ENCODE measurements at places on chromosomes 7 and 10.

DNA sequence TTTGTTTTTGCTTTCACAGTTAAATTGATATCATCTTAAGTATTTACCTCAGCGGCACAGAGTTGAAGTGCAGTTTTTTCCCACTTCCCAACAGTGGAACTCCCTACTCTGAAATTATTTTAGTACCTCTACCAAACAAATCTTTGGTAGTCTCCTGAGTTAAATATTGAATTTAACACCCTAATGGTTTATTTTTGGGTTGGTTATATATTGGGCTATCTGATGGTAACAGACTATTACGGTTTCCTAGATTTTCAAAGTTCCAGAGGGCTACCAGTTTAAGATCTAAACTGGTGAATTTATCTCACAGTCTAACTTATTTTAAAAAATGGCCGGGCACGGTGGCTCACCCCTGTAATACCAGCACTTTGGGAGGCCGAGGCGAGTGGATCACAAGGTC, 1.3 kb downstream of the ZNF277 start:
- no peak for DNase-seq

GRCh38 chr10:74863551-74863950, 37.2 kb downstream of the KAT6B start:
- no peak for DNase-seq

- no peak for DNase-seq
Measured at GRCh38 chr10:100148353-100149211, 37.2 kb downstream of the ERLIN1 start.

DNA sequence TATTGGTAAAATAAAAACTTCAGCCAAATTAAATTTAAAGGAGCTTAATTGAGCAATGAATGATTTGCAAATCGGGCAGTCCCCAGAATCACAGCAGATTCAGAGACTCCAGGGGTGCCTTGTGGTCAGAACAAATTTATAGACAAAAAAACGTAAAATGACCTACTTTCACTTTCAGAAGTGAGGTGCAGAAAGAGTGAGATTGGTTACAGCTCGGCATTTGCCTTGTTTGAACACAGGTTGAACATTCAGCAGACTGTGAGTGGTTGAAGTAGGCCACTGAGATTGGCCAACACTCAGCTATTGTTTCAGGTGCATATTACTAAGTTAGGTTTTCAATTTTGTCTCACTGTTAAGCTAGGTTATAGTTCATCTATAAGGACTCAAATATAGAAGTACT, 153.4 kb downstream of the BICC1 start:
- DNase-seq = no peak

GRCh38 chr7:69450456-69450855, 147.8 kb upstream of the AUTS2 start:
- DNase-seq = no peak

DNA sequence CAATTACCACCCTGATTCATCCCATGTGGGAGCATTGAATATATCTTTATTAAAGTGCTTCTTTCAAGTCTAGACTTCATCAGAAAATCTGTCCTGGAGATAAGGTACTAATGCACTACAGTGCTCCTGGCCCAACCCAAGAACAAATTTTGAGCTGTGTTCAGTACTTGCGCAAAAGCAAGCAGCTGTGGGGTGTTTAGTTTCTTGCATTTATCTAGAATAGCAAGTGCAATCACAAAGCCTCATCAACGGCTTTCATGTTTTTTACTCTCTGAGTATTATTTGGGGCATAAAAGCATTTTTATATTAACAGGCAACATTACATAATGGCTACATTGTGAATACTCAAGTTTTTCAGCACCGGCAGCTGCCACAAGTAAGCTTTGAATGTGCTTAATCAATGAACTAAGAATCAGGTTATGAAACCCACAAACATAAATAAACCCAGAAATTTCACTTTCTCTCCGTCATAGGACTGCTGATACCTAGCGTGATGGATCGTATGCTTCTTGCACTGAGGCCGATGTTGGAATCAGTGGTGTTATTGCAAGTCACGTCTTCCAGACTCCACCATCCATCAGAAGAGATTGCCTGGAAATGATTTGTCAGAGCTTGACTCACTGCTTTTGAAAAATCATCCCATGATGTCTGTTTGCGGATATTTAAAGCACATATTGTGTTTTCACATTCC, 113.1 kb downstream of the CTTNBP2 start:
- DNase-seq = no peak

GRCh38 chr7:45098983-45099839, 10.4 kb upstream of the NACAD start:
- no peak for DNase-seq

- DNase-seq = no peak
Measured at GRCh38 chr7:128007303-128007680, 23.9 kb downstream of the LRRC4 start.

- no peak for DNase-seq
Measured at GRCh38 chr10:70602665-70603448, at the start of gene PRF1. PRF1 (minus strand) TSS chr10:70602741; CDS start chr10:70600902, 1,839 bp downstream.

DNA sequence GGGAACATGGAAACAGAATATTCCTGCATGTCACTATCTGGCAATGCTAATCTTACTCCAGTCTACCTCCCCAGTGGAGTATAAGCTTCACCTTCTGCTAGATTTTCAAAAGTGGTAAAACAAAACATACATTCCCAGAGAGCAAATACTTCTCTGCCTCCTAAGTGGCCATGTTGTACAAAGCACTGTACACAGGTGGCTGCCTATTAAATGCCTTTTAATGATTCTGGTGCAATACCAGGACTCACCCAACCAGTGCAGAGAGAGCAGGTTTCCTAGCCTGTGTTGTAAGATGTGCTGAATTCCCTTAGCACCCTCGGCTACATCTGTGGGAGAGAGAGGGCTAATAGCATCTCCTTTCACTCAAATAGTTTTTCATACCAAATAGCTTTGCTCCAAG, 684.3 kb upstream of the NRP1 start:
- DNase-seq = no peak

DNA sequence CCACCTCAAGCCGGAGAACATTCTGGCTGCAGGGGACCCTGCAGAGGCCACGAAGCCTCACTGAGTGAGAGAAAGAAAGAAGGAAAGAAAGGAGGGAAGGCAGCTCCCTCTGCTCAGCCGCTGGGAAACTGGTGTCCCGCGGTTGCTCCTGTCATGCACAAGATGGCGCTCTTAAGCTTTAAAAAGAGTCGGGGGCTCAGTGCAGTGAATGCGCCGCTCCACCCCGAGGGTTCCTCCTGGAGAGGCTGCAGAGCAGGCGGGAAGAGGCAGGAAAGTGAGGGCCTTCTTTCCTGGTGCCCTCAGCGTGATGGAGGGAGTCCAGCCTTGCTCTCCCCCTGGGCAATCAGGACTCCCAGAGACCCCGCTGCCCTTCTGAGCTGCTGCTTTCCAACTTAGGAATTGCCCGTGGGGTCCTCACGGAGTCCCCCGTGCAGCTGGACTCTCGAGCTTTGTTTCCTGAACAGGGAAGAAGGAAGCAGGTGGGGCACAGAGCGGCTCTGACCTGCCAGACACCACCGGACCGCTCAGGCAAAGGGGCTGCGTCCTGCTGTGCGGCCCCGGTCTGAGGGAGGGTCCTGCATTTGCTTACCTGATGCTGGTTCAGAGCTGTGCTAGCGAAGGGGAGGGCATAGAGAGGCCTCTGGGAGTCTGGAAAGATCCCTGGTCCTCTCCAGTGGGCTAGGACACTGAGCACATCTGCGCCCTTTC, 141.9 kb upstream of the MKI67 start:
- no peak for DNase-seq

DNA sequence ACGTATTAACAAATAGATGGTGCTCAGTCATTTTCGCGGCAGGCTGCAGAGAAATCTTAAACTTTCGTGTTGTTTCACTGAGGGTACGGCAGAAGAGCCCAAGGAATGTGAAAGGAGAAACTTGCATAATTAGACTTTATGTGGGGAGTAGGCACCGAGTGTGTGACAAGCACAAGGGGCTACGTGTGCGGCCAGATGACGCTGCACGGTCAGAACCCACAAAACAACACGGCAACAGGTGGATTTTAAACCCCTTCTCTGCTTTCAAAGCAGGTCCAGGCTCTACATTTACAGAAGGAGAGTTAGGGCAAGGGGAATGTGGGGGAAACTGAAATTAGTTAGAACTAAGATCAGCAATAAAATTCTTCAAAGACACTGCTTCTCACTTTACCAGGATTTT, 392 bp upstream of the UCN3 start:
- no peak for DNase-seq

DNA sequence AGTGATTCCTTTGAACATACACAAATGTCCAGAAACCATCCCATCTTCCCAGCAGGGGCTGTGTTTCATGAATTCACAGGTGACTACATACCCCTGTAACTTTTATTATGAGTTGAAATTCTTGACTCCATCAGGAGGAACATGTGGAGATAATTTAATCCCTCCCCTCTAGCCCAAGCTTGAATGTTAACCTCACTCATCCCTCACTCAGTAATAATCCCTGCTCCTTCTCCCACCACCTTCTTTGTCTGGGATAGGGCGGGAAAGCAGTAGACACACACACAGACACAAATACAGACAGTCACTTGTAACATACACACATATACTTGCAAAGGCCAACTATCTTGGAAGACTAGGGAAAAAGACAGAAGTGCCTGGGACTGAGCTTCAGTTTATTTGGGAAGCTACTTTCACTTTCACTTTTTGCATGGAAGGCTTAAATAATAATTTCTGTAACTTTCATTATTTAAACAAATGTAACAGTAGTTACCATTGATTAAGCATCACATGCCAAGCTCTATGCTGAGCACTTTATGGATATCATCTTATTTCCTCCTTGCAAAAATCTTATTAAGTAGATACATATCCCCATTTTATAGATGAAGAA, 7.3 kb downstream of the AASS start:
- DNase-seq = no peak

GRCh38 chr7:28802450-28802849, 155.7 kb downstream of the TRIL start:
- DNase-seq = peak; percentile 8

- no peak for DNase-seq
Measured at GRCh38 chr10:3494838-3495230, 290.2 kb downstream of the KLF6 start.

- DNase-seq = no peak
Measured at GRCh38 chr10:34179280-34179679, 635.8 kb downstream of the PARD3 start.
